Ovary (tissue), 10 donors: ENCODE measurements at places on chromosomes 7 and 10.
A peak's percentile ranks its signal among the peaks of the same experiment; 100 is the strongest.

DNA sequence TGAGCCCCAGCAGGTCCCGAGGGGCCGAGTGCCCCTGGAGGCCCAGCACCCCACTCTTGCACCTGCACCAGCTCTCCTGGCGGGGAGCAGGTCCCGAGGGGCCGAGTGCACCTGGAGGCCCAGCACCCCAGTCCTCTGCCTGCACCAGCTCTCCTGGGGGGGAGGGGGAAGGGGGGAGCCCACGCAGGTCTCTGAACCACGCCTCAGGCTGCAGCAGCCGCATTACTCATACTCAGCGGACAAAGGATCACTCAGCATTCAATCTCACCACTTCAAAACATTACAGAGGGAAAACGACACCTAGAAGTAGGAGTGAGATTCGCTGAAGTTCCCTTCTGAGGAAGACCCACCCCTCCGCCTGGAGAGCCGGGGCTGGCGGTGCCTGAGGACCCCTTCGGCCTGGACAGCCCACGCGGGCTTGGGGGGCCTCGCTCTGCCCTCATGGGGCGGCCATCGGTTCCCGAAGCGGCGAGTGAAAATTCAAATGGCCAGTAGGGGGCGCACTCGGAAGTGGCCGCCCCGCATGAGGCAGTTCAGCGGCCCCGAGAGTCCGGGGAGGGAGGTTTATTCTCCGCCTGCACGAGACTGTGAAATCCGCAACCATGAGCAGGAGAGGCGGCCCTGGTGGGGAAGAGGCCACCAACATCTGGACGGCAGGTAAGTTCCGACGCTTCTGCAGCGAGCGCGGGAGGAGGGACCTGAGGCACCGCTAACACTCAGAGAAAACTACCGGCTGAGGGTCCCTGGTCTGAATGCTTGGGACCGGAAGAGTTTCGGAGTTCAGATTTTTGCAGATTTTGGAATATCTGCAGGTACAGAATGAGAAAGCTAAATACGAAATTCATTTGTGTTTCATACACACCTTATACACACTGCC, 1.1 kb upstream of the GPER1 start:
- no peaks in the 10 kb centered on the region for H3K27me3 ChIP-seq
- peak; percentile 62 for DNase-seq
- no peak overlapping the region for H3K27ac ChIP-seq
- H3K4me3 ChIP-seq = peak overlapping the region; percentile 40

GRCh38 chr7:1856888-1857441, 186.9 kb downstream of the ELFN1 start:
- H3K36me3 ChIP-seq = no peaks in the 10 kb centered on the region
- H3K27ac ChIP-seq = no peak overlapping the region
- no peak overlapping the region for H3K4me3 ChIP-seq
- no peaks in the 10 kb centered on the region for H3K27me3 ChIP-seq
- H3K4me1 ChIP-seq = no peaks in the 10 kb centered on the region

DNA sequence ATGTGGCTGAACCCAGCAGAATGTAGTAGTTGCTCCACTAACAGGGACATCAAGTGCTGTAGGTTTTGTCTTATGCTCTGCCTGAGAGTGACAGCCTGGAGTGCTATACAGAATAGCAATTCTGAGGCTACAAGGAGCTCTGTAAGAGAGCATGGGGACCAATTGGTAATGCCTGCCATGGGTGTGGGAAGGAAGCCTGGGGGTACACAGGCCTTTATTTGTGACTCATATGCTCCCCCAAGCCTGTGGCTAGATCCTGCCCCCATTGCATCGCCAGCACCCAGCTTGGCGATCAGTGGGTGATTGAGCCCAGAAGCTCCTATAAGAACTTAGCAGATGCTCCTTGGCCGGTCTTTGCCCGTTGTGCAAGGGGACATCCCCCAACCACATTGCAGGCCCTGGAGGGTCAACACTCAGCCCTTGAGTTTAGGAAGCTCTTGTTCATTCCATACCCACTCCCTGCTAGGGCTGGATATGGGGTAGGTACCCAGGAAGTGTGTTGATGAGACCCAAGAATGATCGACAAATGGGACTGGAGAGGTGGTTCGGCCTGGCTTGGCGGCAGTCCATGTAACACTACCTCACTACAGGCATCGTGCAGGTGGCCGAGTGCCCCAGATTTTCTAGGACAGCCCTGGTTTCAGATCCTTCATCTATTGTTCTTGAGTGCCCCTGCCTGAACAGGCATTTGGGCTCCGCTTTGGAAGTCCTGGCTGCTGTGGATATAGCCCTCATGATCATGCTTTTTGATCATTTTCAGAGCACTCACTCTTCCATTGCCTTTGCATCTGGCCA, 37.7 kb downstream of the ZMIZ1 start:
- DNase-seq = no peak
- H3K27ac ChIP-seq = no peak overlapping the region
- H3K4me1 ChIP-seq = peaks cover 59% of the 10 kb centered on the region
- H3K27me3 ChIP-seq = no peaks in the 10 kb centered on the region
- no peak overlapping the region for H3K4me3 ChIP-seq
- no peaks in the 10 kb centered on the region for H3K36me3 ChIP-seq

GRCh38 chr7:29143751-29144150, 2.6 kb downstream of the CPVL start:
- no peak overlapping the region for H3K27ac ChIP-seq
- no peak for DNase-seq
- H3K36me3 ChIP-seq = no peaks in the 10 kb centered on the region
- no peak overlapping the region for H3K4me3 ChIP-seq
- H3K27me3 ChIP-seq = no peaks in the 10 kb centered on the region

GRCh38 chr7:24401628-24402593, 117.9 kb downstream of the NPY start:
- no peak for DNase-seq
- no peak overlapping the region for H3K4me3 ChIP-seq
- no peaks in the 10 kb centered on the region for H3K27me3 ChIP-seq
- H3K27ac ChIP-seq = no peak overlapping the region
- H3K4me1 ChIP-seq = no peaks in the 10 kb centered on the region

- no peak overlapping the region for H3K4me3 ChIP-seq
- no peak overlapping the region for H3K27ac ChIP-seq
- no peak for DNase-seq
- no peaks in the 10 kb centered on the region for H3K27me3 ChIP-seq
- no peaks in the 10 kb centered on the region for H3K36me3 ChIP-seq
Observed at GRCh38 chr7:97305589-97305988, 188.1 kb downstream of the SDHAF3 start.

GRCh38 chr10:114754445-114755320, 66.9 kb upstream of the FHIP2A start:
- H3K36me3 ChIP-seq = no peaks in the 10 kb centered on the region
- no peaks in the 10 kb centered on the region for H3K27me3 ChIP-seq
- H3K27ac ChIP-seq = no peak overlapping the region
- DNase-seq = no peak
- H3K4me1 ChIP-seq = no peaks in the 10 kb centered on the region

GRCh38 chr10:118234683-118235082, 107.4 kb downstream of the FAM204A start:
- no peaks in the 10 kb centered on the region for H3K27me3 ChIP-seq
- H3K36me3 ChIP-seq = no peaks in the 10 kb centered on the region
- no peak overlapping the region for H3K27ac ChIP-seq
- no peak overlapping the region for H3K4me3 ChIP-seq
- no peak for DNase-seq

DNA sequence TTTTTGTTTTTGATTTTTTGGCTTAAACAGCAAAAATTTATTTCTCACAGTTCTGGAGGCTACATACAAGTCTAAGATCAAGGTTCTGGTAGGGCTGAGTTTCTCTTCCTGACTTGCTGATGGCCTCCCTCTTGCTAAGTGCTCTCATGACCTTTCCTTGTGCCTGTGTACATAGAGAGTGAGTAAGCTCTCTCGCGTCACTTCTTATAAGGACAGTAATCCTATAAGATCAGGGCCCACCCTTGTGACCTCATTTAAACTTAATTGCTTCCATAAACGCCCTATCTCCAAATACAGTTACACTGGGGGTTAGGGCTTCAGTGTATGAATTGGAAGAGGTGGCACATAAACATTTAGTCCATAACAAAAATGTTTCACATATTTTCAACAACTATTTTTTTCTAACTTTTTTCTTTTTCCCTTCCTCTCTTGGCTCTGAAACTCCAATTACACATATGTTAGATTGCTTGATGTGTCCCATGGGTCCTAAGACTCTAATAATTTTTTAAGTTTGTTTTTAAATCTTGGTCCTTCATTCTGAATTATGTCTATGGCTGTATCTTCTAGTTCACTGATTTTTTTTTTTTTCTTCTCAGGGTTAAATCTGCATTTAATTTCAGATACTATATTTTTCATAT, 149.8 kb downstream of the HBP1 start:
- DNase-seq = no peak
- no peaks in the 10 kb centered on the region for H3K27me3 ChIP-seq
- H3K4me1 ChIP-seq = no peaks in the 10 kb centered on the region
- no peaks in the 10 kb centered on the region for H3K36me3 ChIP-seq
- H3K27ac ChIP-seq = no peak overlapping the region

DNA sequence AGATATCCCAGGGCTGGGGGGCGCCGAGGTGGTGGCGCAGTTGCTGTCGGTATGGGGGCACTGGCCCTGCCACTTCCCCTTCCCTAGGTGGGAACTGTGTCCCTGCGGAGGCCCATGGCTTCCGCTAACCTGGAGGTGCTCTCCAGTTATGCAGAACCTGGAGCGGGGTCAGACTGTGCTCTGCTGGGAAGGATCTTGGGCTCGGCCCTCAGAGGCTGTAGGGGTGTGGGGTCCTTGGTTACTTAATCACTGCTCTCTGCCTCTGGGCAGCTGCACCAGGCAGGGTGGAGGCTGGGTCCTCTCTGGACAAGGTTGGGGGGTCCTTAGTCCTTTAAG, 2.4 kb downstream of the BRI3 start:
- H3K4me1 ChIP-seq = peaks cover 38% of the 10 kb centered on the region
- no peak overlapping the region for H3K27ac ChIP-seq
- no peak for DNase-seq
- no peaks in the 10 kb centered on the region for H3K36me3 ChIP-seq

DNA sequence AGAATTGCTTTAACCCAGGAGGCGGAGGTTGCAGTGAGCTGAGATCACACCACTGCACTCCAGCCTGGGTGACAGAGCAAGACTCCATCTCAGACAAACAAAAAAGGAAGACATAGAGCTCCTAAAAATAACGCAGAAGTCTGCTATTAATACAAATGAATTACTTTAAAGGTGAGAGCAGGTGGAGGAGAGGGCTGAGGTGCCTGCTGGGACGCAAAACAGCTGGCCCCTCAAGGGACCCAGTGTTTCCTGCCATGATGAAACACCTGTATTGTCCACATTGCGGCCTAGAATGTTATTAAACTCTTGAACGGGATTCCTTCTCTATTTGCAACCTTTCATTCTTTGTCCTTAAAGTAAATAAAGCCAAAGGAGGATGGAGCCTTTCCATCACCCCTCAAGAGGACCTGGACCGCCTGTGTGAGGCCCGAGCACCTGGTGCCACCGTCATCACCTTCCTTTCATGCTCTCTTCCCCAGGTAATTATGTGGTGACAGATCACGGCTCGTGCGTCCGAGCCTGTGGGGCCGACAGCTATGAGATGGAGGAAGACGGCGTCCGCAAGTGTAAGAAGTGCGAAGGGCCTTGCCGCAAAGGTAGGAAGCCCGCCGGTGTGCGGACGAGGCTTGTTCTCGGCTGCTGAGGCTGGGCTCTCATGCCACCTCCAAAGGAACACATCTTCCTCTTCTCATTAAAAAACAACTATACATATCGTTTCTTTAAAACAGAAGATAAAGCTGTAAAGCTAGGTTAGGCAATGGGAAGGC, 136.7 kb downstream of the EGFR start:
- no peaks in the 10 kb centered on the region for H3K27me3 ChIP-seq
- no peak overlapping the region for H3K4me3 ChIP-seq
- peaks cover 6% of the 10 kb centered on the region for H3K4me1 ChIP-seq
- DNase-seq = no peak
- no peaks in the 10 kb centered on the region for H3K36me3 ChIP-seq

DNA sequence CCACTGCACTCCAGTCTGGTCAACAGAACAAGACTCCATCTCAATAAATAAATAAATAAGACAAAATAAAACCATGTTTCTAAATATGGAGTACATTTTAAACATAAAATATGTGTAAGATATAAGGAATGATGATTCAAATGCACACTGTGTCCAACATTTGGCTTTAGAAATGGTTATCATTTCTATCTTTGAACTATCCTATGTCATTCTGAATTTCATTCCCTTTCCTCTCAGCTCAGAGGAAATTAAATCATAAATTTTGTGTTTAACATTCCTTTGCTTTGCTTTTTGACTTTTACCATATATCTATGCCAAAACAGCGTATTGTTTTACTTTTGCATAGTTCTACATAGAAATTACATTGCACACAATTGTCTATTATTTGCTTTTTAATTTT, 130.9 kb downstream of the GNAT3 start:
- H3K27me3 ChIP-seq = no peaks in the 10 kb centered on the region
- H3K36me3 ChIP-seq = no peaks in the 10 kb centered on the region
- no peak overlapping the region for H3K27ac ChIP-seq

GRCh38 chr7:50834031-50834535, 51.4 kb upstream of the GRB10 start:
- no peak overlapping the region for H3K4me3 ChIP-seq
- H3K4me1 ChIP-seq = no peaks in the 10 kb centered on the region
- H3K36me3 ChIP-seq = no peaks in the 10 kb centered on the region
- H3K27me3 ChIP-seq = no peaks in the 10 kb centered on the region
- no peak for DNase-seq
- no peak overlapping the region for H3K27ac ChIP-seq

GRCh38 chr10:123274306-123275135, 120.3 kb downstream of the BUB3 start:
- H3K36me3 ChIP-seq = no peaks in the 10 kb centered on the region
- no peaks in the 10 kb centered on the region for H3K27me3 ChIP-seq
- H3K4me3 ChIP-seq = no peak overlapping the region
- DNase-seq = no peak

DNA sequence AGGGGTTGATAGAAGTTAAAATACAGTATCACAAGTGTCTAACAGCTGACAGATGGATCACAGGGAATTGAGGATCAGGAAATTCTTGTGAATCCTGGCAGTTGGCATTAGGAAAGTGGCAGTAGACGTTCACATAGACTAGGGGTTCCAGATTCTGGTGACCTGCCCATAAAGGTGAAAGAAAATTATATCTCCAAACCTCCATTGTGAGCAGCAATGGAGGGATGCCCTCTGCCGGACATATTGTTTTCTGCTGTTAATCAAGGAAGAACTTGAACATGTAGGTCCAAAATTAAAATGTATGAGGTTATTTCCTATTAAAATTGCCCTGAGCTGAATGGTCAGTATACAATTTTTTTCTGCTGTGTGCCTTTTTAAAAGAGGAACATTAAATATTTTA, 5.1 kb downstream of the NME8 start:
- DNase-seq = no peak
- no peaks in the 10 kb centered on the region for H3K4me1 ChIP-seq
- no peaks in the 10 kb centered on the region for H3K36me3 ChIP-seq
- H3K4me3 ChIP-seq = no peak overlapping the region
- no peak overlapping the region for H3K27ac ChIP-seq

DNA sequence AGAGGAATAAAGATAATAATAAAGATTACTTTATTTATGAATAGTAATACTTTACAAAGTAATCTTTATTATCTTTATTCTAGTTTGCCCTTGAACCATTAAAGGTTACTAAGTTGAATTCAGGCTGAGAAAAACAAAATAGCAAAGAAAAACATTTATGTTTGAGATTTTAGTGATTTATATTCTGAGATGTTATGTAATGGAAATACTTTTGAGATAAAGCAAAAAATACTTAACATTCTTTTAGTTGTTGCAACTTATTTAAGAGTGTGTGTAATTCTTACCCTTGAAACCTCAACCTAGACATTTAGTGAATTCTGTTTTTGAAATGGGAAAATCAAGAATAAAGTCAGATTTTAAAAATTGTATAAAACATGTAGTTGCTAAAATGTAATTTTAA, 40.0 kb downstream of the MINPP1 start:
- H3K4me1 ChIP-seq = peaks cover 23% of the 10 kb centered on the region
- H3K36me3 ChIP-seq = no peaks in the 10 kb centered on the region
- H3K4me3 ChIP-seq = no peak overlapping the region
- peak overlapping the region; percentile 47 for H3K27ac ChIP-seq
- DNase-seq = no peak
